ENCODE measurements at places on chromosomes 7 and 10.
A peak's percentile ranks its signal among the peaks of the same experiment; 100 is the strongest.

DNA sequence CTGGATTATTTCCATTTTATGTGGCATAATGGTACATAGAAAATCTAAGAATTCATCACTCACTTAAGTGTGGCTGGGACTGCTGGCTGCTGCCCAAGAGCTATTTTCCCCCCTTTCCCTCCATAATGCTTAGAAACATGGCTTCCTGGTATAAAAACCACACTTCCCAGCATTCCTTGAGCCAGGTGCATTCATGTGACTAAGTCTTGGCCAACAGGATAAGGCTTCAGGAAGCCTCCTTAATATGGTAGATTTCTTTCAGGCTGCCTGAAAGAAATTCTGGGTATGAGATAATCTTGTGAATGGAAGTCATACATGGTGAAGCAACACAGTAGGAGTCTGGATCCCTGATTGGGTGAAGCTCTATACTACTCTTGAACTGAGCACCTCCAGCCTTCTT lies 178.0 kb downstream of the JAZF1 start:
- no peak for DNase-seq

DNA sequence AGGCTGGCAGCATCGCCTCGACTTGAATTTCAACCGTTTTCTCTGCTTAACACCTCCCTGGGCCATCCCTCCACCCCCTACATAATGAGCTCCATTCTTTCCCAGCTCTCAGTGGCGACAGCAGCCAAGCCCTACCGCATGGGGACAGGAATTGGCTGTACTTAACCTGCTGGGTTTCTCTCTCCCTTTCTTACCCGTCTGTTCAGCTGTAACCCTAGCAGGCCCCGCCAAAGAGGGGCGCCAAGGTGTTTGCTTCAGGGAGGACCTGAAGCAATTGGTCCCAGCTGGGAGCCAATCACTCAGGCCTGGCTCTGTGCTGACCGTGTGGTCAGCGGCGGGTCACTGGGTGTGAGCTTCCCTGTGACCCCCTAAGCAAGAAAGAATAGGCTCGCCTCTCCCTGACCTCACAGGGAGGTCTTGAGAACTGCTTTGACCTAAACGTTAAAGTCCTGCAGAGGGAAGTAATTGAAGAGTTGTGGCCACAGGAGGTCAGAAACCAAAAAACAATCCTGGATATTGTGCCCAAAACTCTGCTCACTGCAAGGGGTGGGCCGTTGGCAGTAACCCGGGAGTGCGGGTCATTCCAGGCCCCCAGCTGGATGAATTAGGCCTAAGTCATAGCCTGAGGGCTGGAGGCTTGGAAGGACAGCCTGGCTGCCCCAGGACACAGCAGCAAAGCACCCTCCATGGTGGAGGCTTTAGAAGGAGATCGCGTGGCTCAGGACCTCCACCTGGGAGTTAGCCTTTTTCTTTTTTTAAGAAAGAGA lies 114.6 kb downstream of the ITIH5 start:
- no peak for DNase-seq

- DNase-seq = no peak
Measured at GRCh38 chr10:131675104-131675503, 225.7 kb upstream of the PPP2R2D start.

GRCh38 chr7:159068488-159068811 lies 76.2 kb downstream of the VIPR2 start:
- no peak for DNase-seq

- no peak for DNase-seq
Measured at GRCh38 chr7:94244760-94245159, 149.9 kb upstream of the COL1A2 start.

GRCh38 chr10:132961787-132962622 lies 19.6 kb upstream of the CFAP46 start:
- DNase-seq = peak; percentile 79
